Kasumi-1 (cell line): ENCODE measurements at places on chromosomes 7 and 10.

GRCh38 chr7:137948083-137948844 lies 53.6 kb downstream of the CREB3L2 start:
- no peak for DNase-seq

DNA sequence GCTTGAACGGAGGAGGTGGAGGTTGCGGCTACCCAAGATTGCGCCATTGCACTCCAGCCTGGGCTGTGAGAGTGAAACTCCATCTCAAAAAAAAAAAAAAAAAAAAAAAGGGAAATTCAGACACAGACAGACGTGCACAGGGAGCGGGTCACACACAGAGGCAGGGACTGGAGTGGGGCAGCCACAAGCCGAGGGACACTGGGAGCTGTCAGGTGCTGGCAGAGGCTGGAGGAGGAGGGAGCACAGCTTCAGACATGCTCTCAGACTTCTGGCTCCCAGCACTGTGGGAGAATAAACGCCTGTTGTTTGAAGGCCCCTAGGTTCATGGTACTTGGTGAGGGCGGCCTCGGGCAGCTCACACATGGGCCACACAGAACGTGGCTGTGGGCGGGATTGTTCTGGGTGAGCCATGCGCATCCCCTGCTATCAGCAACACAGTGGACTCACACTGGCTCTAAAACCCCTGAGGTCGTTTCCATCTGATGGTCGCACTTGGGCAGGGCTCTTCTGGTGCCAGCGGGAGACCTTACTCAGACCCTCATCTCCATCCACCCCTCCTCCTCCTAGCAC lies 375.9 kb downstream of the DNAJB6 start:
- no peak for DNase-seq

- DNase-seq: no peak
These were observed 18.3 kb downstream of the ANKMY2 start for GRCh38 chr7:16627236-16627635.

DNA sequence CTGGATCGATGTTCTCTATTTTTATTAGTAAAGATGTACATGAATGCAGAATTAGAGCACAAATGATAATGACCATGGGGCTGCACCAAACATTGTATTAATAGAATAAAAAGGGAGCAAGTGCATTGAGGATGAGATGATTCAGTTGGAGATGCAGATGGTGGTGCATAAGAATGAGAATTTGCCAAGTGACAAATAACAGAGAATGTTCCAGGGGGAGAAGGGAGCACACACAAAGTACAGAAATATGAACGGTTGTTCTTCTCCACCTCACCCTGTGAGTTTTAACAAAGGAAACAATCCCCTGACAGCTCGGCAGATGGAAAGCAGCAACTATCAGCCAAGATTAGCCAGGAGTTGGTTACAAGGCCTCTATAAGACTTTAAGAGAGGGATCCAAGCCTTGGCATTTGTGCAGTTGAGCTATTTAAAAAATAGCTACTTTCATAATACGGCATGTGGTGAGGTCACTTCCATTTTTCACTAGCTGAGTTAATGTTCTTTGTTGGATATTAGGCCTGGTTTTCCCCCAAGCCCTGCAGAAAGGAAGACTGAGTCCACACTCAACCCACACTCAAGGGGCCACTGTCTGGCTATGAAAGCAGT lies 462.5 kb downstream of the TNS3 start:
- no peak for DNase-seq

- no peak for DNase-seq
These were observed 169.3 kb upstream of the MAGI2 start for GRCh38 chr7:79622781-79623180.

GRCh38 chr7:36157527-36158320 lies 4.7 kb downstream of the EEPD1 start:
- DNase-seq: no peak

DNA sequence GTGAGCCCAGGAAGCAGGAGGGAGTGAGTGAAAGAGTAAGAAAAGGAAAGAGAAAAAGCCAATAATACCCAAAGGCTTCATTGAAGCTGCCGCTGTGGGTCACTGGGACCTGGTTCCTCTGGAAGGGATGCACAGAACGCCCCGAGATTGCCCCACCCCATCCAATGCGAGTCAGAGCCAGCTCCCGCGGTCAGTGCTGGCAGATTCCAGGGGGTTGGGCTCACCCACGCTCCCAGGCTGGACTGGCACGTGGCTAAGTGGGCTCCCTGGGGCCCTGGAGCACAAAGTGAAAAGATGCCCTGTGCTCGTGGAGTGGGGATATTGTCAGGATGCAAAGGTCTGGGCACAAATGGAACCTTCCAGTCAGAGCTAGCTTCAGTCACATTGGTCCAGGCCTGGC lies 117.0 kb downstream of the OAT start:
- DNase-seq: no peak

DNA sequence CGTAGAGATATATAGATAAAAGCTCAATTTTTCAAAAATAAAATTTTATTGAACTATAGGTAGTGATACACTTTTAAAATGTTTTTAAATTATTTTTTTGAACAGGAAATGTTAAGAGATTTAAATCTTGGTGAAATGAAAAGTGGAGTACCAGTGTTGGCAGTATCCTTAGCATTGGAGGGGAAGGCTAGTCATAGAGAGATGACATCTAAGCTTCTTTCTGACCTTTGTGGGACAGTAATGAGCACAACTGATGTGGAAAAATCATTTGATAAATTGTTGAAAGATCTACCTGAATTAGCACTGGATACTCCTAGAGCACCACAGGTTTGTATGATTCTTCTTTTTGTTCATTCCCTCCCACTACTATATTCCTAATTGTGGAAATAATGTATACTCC lies 15.8 kb downstream of the PDCD4 start:
- DNase-seq: no peak

DNA sequence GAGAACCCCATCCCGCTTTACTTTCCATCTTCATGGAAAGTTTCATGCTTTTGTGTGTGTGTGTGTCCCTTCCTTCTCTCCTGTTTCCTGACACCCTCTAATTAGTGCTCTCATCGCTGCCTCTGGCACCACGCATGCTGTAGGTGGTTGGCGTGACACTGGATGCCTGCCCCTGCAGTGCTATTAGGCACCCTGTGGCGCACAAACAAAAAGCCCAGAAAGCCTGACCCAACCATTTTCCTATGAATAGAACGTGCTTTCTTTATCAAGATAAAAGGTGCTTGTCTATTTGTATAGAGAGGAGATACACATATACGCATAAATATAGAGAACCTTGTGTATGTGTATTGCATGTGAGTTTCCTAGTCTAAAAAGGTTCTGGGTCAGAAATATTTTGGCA lies 120.8 kb upstream of the CDCA7L start:
- no peak for DNase-seq

DNA sequence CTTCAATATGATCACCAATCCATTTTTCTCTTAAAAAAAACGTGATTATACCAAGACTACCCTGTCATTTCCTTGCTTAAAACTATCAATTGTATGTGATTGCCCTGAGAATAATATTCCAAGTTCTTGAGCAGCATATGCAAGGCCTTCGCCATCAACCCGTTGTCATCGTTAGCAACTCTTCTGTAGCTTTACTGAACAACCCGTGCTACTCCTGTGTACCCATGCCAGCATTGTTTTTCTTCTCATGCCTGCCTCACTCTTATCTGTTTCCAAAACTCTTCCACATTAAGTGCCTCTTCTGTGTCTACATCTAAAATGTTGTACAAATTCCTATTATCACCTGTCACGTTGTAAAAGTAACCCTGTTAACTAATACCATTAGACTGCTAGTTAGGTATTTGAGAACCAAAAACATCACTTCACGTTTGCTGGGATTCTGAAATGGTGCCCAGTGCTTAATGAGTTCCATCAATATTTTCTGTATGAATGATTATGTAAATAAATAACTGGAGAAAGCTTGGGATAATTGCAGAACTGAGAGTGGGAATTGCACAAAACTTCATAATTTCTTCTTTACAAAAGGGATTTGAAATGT lies 10.5 kb downstream of the CAV2 start:
- no peak for DNase-seq

- no peak for DNase-seq
These were observed 483.1 kb downstream of the GALNT17 start for GRCh38 chr7:71615017-71615416.

DNA sequence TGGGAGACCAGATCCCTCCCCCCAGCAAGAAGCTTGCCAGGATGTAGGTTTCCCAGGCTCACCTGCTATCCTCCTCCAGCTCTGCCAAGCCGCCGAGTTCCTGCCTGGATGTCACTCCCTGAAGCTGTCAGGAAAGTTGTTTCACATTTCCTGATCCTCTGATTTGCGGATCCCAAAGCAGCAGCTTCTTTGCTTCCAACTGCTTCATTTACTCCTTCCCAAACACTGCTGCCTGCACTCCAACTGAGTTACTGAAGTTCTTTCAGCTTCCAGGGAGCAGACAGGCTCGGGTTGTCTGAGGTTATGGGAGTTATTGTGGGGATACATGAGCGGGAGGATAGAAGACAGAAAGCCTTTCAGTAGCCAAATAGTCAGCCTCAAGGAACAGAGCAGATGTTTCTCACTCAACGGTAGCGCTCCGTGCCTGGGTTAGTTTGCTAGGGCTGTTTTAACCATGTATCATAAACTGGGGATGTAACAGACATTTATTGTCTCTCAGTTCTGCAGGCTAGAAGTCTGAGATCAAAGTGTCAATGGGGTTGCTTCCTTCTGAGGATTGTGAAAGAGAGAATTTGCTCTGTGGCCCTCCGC lies 516.0 kb downstream of the REEP3 start:
- DNase-seq: no peak

DNA sequence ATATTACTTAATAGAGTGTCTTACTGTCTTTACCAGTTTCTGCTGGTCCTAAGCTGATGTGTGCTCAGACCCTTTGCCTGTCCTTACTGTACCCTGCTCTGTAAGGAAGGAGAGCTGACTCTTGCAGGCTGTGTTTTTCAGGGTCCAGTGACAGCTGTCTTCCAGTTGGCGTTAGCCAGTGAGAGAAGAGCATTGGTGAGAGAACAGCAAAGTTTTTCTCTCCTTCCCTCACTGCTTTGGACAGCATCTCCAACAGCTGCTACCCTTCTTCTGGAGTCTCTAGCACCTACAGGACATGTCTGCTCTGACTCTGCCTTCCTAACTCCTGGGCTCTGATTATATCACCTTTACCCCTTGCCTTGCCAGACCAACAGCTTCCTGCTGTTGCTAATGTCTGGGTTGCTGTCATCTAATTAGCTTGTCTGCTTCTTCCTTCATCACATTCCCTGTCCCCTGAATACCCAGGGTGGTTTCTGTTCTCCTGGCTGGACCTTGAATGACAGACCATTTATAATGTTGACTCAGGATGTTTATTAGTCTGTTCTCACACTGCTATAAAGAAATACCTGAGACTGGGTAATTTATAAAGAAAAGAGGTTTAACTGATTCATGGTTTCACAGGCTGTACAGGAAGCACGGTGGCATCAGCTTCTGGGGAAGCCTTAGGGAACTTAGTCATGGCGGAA lies 23.5 kb upstream of the PANK1 start:
- no peak for DNase-seq

DNA sequence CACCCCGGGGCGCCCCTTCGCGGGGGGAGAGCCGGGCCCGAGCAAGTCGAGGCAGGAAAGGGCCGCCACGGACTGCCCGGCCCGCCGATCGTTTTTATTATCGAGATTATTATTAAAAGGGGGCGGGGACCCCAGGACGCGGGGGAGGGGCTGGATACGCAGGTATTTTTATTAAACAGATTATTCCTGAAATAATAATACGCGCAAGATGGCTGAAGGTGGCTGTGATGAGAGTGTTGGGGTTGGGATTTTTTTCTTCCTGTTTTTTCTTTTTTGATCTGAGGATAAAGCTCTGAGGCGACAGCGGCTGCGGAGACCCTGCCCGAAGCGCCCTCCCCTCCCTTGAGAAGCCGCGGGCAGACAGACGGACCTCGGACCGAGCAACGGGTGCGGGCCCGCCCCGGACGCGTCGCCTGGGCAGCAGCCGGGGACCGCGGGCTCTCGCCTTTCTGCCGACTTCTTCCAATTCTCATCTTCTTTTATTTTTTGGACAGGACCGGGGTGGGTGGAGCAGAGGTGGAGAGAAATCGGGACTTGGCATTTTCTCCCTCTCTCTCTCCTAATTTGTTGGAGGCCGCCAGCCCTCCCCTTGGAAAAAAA lies 1.4 kb upstream of the TRIM8 start:
- DNase-seq: peak; percentile 70

- DNase-seq: no peak
These were observed 21.7 kb upstream of the JAKMIP3 start for GRCh38 chr10:132043861-132044695.

- no peak for DNase-seq
These were observed 61.0 kb upstream of the MKRN1 start for GRCh38 chr7:140540136-140540777.

DNA sequence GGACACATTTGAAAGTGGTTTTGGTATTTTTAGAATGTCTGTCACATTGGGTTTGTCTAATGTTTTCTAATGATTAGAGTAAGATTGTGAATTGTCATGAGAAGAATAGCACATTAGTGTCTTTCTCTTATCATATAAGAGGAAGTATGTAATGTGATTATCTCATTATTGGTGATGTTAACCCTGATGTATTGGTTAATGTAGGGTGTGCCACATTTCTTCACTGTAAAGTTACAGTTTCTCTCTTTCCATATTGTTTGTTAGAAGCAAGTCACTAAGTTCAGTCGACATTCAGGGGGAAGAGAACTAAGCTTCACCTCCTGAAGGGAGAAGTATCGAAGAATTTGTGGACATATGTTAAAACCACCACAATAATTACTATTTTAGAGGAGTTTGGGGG lies 56.3 kb upstream of the DNAH11 start:
- no peak for DNase-seq

- no peak for DNase-seq
These were observed 4.3 kb downstream of the LHPP start for GRCh38 chr10:124465777-124466488.

- DNase-seq: peak; percentile 56
These were observed 174.8 kb downstream of the DKK1 start for GRCh38 chr10:52488606-52489485.

- DNase-seq: no peak
These were observed 81.3 kb upstream of the KLF6 start for GRCh38 chr10:3866332-3866731.

GRCh38 chr7:137305901-137306621 lies 37.5 kb downstream of the PTN start:
- no peak for DNase-seq

DNA sequence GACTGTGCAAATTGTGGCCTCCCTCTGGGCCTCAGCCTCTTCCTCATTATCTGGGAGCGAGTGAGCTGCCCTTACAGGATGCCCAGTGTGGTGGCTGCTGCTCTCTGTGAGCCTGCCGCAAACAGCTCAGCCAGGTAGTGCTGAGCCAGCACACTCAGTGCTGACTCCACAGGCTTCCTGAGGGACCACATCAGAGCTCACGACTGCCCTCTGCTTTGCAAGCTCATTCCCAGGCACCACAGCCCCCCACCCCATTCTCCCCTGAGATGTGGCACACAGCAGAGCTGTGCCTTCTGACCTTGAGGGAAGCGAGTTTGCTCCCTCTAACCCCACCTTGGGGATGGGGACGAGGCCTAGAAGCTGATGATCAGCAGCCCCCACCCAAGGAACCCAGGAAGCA lies 230.5 kb upstream of the PPP2R2D start:
- no peak for DNase-seq

GRCh38 chr10:86102451-86102850 lies 264.1 kb downstream of the GRID1 start:
- DNase-seq: no peak
